HepG2 (cell line): ENCODE measurements at places on chromosomes 3 and 15. TPM values are rescaled to one million over a fixed set of nuclear protein-coding genes. Genes with fewer than 3 reads are reported as not detected.
A peak's percentile ranks its signal among the peaks of the same experiment; 100 is the strongest.

GRCh38 chr3:45381168-45381852 is 7.1 kb upstream of the LARS2 start:
- DNase-seq, result no peak

- no peak for DNase-seq
These were observed 62.2 kb downstream of the PYDC2 start for GRCh38 chr3:191523148-191523547.

GRCh38 chr15:68888419-68888818 is 41.9 kb upstream of the SPESP1 start:
- no peak for DNase-seq

- DNase-seq, result no peak
These were observed 90.8 kb downstream of the MCTP2 start for GRCh38 chr15:94322141-94322540.

GRCh38 chr3:14366248-14366647 is 36.2 kb upstream of the SLC6A6 start:
- no peak for DNase-seq

GRCh38 chr15:50110285-50110684 is 8.7 kb downstream of the ATP8B4 start:
- no peak for DNase-seq

- no peak for DNase-seq
These were observed 19.8 kb downstream of the CHCHD6 start for GRCh38 chr3:126723801-126724200.

DNA sequence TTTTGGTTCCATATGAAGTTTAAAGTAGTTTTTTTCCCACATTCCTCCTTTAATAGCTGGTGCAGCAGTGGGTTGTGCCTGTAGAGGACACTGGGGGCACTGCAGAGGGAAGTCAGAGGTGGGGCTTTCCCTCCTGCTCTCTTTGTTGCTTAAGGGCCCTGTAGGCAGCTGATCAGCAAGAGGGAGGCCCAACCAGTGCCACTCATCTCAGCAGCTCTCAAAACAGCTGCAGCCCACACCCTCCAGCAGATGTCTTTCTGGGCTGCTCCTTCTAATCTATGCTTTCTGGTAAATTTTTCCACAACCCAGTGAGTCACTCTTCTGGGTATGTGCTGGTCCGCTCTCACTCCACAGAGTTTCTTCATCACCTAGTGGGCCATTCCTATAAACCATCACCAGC is 263.8 kb downstream of the FEZF2 start:
- DNase-seq, result peak; percentile 20

DNA sequence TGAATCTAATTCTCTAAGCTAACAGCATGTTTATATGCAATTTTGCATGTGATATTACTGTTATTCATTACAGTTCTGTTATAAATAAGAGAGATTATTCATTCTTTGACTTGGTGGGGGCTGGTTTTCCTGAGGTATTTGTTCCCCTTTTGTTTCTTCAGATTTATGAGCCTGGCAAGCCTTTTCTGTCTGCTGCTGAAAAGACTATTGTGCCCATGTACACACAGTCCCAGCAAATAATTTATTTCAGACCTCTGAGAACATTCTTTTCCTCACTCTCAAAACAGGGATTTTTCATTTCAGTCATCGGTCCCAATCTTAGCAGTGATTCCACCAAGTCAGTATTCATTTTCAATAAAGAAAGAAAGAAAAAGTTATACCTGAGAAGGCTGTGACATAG is 716.8 kb downstream of the NSUN3 start:
- no peak for DNase-seq

DNA sequence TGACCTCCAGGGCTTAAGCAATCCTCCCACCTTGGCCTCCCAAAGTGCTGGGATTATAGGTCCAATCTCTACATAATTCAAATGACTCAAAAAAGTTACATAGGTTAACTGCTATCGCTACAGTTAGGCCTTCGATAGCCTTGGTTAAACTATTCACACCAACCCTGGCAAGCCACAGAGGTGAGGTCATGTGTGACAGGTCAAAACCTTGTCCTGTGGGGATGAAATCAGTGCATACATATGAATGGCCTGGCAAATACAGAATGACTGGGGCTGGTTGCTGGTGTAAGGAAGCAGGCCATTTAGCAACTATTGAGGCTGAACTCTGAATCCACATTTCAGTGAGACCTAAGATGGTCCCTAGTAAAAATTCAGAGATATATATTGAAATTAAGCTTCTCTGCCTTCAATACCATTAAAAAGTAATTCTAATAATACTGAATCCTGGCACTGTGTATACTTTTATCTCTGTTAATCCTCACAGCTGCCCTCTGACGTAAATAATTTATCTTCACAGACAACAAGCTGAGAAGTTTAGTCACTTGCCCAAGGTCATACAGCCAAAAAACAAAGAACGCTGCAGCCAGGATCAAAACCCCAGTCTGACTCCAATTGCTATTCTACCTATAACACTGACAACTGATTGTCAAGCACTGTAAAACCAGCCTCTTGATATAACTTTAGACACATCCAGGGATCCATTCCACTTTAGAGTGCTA is 35.3 kb downstream of the MKRN2 start:
- DNase-seq, result no peak

DNA sequence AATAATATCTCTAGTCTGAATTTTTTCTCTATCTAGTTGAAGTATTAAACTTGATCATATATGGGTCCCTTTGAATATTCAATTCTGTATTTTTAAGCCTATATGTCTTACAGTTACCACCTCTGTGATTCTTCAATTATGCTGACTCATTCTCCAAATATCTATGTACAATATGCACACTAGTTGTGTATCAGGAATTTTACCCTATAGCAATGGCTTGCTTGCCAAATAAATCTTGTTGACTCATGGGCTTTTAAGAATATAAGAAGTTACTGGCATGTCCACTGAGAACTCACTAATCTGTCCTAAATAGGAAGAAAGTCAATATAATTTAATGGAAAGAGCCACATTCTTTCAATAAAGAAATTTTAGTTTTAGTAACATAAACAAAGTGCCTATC is 656.3 kb downstream of the RBMS3 start:
- no peak for DNase-seq

DNA sequence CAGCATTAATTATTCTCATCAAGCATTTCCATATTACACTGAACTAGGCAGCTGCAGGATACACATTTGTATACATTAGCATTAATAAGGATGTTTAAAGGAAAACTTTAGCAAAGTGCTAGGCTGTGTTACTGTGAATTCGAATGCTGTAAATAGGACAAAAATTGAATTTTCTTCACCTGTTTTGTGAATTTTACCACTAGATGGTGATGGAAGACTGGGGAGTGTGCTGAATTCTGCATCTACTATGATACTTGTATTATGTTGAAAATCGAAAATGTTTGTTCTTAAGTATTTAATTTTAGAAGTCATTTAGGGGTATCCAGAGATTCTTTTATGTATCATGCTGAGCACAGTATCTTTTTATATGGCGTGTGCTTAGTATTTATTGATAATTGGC is 12.3 kb upstream of the P2RY14 start:
- no peak for DNase-seq

GRCh38 chr3:152331998-152332397 is 63.3 kb downstream of the MBNL1 start:
- DNase-seq, result no peak

DNA sequence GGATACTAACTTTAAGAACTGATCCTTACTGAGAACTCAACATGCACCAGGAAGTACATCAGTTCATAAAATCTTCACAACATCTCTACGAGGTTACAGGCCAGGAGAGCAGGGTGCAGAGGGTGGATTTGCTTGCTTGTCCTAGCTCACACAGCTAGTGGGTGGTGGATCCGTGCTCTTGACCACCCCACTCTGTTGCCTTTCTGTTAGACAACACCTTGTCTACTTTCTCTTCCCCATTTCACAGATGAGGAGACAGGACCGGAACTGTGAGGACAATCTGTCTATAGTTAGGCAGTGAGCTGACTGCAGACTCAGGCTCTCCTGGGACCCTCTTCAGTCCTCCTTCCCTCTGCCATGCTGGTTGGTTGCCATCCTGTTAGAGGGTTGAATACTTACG is 221.7 kb upstream of the TLE3 start:
- DNase-seq, result no peak

DNA sequence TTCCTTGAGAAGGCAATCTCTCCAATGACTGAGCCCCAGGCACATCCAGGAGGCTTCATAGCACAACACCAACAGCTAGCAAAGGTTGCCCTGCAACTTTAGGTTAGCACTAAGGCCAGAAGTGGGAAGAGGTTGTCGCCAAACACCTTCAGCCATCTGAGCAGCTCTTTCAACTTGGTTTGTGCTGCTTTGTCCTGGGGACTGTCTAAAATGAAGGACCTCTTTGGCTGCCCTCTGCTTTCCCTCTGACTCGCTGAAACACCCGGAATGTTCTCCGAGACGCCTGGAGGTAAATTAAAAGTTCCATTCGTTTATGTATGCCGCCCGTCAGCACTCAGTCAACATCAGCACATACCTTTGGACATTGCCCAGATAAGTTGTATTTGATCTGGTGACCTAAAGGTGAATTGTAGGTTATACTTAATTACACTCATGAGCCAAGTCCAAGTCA is 121.2 kb upstream of the NR2F2 start:
- DNase-seq, result peak; percentile 84

GRCh38 chr15:81749716-81750375 is 296.0 kb downstream of the MEX3B start:
- no peak for DNase-seq

DNA sequence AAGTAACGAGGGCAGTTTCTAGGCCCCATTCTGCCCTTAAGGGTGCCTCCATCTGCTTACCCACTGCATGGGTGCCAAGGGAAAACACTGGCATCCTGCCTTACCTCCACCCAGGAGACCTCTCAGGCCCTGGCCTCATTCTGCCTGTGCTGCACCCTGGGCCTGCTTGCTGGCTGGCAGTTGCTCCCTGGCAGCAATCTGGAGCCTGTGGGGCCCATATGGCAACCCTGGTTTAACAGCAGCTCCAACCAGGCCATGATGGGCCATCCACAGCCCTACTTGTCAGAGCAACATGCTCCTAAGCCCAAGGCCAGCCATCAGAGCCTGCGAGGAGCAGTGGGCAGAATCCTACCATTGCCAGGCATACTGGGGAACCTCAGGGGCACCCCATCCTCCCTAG is 3.7 kb downstream of the C3orf18 start:
- DNase-seq, result no peak

GRCh38 chr3:144107923-144108322 is 136.3 kb downstream of the DIPK2A start:
- no peak for DNase-seq

DNA sequence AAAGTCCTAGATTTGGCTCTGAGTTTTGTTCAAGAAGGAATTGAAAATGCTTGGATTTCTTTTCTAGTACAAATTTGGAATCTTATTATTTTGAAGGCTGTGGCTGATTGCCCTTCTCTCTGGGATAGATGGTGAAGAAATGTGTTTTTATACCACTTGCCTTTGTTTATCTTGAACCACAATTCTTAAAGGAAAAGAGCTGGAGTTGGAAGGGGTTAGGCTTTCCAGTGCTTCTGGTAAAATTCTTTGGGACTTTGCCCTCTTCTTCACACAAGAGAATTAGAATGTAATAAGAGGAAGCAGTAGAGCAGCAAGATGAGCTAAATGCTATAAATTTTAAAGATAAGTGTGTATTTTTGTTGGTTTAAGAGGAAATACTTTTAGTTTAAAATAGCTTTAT is 65.8 kb downstream of the COL6A5 start:
- DNase-seq, result no peak

GRCh38 chr3:141268791-141269190 is 37.2 kb downstream of the PXYLP1 start:
- DNase-seq, result no peak

DNA sequence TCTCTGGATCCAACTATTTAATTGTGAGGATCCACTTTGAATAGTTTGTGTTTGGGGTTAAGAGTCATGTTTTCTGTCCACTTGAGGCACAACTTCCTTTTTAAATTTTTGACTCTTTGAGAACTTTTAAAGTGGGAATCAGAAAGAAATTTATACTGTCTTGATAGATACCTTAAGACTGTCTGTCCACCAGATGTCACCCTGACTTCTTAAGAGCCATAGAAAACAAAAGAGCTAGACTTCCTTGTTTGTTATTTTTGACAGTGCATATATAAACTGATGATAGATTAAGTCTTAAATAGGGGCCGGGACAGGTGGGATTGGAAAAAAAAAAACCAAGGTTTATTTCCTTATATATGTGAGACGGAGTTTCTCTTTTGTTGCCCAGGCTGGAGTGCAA is 52.1 kb upstream of the WDR72 start:
- peak; percentile 42 for DNase-seq

GRCh38 chr3:32698506-32698905 is 13.5 kb downstream of the CNOT10 start:
- DNase-seq, result no peak

DNA sequence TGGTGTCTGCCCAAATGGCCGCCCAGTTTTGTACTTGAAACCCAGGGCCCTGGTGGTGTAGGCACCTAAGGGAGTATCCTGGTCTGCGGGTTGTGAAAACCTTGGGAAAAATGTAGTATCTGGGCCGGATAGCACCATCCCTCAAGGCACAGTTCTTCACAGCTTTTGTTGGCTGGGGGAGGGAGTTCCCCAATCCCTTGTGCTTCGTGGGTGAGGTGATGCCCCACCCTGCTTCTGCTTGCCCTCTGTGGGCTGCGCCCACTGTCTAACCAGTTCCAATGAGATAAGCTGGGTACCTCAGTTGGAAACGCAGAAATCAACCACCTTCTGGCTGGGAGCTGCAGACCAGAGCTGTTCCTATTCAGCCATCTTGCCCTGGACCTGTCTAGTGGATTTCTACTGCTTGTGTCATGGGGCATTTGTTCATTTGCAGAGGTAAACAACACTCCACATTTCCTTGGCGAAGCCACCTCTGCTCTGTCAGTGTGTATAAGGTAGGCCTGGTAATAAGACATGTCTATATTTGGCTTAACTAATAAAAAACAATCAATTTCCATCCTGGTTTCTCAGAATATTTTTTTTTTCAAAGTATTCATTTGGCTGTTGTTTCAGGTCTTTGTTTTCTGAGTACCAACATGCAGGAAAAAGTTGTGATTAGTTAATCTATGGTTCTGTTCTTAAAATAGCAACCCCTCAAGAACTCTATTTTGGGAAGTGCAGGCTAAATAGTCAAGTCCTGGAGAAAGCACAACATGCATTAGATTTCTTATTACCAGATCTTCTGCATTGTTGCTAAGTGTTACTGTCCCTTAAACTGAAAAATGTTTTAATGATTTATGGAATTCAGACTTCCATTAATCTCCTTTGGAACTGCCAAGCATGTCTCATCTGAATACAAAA is 304.3 kb downstream of the ZIC1 start:
- DNase-seq, result no peak

DNA sequence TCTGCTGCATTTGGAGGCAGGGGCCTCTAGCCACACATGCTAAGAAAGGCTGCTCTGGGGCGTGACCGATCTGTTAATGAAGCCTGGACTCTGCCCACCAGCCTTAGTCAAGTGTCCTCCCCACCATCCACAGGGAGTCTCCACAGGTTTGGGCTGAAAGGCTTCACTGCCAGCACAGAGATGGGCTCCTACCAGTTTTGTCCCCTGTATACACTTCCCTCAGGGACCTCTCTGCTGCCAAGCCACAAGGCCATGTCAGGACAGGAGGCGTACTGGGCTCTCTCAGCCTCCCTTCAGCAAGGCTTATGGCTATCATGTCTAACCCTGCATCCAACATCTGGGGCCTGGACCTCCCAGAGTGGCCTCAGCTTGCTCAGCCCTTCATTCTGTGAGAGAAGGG is 23.5 kb downstream of the KIF9 start:
- DNase-seq, result no peak

PPP1R14D gene
- total RNA-seq, result 0.49 and 0.53 TPM in 2 replicates

EBLN2 gene
- total RNA-seq, result 1.3 and 8.3 TPM in 2 replicates

STT3B gene
- 160 and 205 TPM in 2 replicates for total RNA-seq

PTH1R gene
- total RNA-seq, result not detected in 2 replicates

LMOD3 gene
- not detected in 2 replicates for total RNA-seq

SH3GL3 gene
- not detected in 2 replicates for total RNA-seq

MAP2K5 gene
- 4.3 and 6.3 TPM in 2 replicates for total RNA-seq
